Activated naive CD8-positive, alpha-beta T cell treated with anti-CD3 and anti-CD28 coated beads for 36 hours (primary cell): ENCODE measurements at places on chromosomes 2 and 18. TPM values are rescaled to one million over a fixed set of nuclear protein-coding genes. Genes with fewer than 3 reads are reported as not detected.

The CCDC141 gene
- 4.8 TPM for total RNA-seq

DNA sequence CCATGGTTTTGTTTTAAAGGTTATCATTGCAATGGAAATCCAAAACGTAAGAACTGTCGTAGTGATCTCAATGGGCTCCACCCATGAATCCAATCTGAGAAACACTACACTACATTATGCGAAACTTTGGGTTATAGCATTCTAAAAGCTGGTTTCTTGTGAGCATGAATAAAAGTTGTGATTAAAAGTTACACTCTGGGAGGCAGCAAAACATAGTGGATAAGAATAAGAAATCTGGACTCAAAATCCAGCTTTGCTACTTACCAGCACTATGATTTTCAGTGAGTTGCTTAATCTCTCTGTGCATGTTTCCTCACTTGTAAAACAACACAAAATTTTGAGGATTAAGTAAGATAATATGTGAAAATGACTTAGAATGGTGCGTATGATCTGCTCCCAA lies 25.7 kb upstream of the THOC1 start:
- H3K4me1 ChIP-seq, result no peaks in the 10 kb centered on the region
- H3K36me3 ChIP-seq, result no peaks in the 10 kb centered on the region
- no peak overlapping the region for H3K4me3 ChIP-seq
- peaks cover 26% of the 10 kb centered on the region for H3K27me3 ChIP-seq
- DNase-seq, result no peak
- no peak overlapping the region for H3K27ac ChIP-seq

- H3K4me1 ChIP-seq, result no peaks in the 10 kb centered on the region
- H3K27me3 ChIP-seq, result peaks cover 4% of the 10 kb centered on the region
- no peak for DNase-seq
- H3K36me3 ChIP-seq, result no peaks in the 10 kb centered on the region
Observed at GRCh38 chr2:229081411-229081810, 189.7 kb downstream of the PID1 start.

GRCh38 chr2:65495251-65495877 lies 63.0 kb upstream of the SPRED2 start:
- peaks cover 10% of the 10 kb centered on the region for H3K27me3 ChIP-seq
- no peaks in the 10 kb centered on the region for H3K4me1 ChIP-seq
- H3K4me3 ChIP-seq, result no peak overlapping the region
- no peak for DNase-seq

DNA sequence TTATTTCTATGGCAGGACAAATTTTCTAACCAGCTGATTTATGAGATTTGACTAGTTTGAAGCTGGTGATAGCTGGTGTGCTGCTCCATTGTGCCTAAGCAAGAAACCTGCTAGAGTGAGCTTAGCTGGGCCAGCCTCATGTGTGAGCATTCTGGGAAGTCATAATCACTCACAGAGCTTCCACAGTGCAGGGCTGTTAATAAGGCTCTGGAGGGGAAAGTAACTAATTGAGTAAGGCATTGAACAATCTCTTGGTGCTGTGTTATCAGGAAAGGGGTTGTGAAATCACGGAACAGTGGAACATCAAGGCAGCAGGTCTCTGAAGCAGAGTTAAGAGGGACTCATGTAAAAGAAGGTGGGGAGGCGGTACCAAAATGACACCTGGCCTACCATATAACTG lies 772.6 kb downstream of the MBD2 start:
- DNase-seq, result no peak
- no peaks in the 10 kb centered on the region for H3K36me3 ChIP-seq
- no peak overlapping the region for H3K4me3 ChIP-seq
- no peak overlapping the region for H3K27ac ChIP-seq
- no peaks in the 10 kb centered on the region for H3K4me1 ChIP-seq

The ACSL3 gene
- 64.0 TPM for total RNA-seq
